ENCODE measurements at places on chromosomes 11 and 22.

GRCh38 chr11:19349340-19350025 is 108.7 kb upstream of the E2F8 start:
- DNase-seq = no peak

DNA sequence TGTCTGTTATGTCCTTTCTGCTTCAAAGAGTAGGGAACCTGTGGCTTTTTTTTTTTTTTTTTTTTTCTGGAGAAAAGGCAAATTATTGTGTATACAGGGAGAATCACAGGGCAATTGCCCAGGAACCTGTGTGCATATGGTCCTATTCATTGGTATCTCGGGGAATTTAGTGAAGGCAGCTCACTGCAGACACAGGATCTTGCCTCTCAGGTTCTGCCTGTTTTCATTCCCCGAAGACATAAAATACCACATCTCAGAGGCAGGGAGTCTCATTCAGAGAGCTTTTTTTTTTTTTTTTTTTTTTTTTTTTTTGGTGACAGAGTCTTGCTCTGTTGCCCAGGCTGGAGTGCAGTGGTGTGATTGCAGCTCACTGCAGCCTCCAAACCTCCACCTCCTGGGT is 88.3 kb downstream of the OSBP2 start:
- no peak for DNase-seq

GRCh38 chr11:60127311-60127811 is 38.9 kb downstream of the MS4A2 start:
- DNase-seq = no peak

DNA sequence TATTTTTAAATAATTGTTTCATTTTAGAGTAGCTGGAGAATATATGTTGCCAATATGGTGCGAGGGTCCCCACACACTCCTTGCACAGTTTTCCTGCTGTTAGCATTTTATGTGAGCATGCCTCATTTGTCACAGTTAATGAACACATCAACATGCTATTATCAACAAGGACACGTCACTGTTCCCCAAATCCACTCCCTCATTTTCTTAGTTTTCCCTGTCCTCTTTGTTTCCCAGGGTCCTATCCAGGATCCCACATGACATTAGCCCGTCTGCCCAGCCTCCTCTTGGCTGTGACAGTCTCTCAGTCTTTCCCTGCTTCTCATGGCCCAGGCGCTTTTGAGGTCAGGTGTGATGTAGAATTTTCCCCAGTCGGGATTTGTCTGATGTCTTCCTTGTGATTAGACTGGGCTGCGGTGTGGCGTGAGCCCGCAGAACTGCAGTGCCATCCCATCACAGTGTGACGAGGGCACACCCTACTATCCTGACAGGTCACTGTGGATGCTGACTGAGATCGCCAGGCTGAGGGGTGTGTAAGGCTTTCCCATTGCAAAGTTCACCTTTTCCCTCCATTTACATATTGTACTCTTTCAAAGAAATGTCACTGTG is 450.6 kb upstream of the B3GAT1 start:
- DNase-seq = no peak

DNA sequence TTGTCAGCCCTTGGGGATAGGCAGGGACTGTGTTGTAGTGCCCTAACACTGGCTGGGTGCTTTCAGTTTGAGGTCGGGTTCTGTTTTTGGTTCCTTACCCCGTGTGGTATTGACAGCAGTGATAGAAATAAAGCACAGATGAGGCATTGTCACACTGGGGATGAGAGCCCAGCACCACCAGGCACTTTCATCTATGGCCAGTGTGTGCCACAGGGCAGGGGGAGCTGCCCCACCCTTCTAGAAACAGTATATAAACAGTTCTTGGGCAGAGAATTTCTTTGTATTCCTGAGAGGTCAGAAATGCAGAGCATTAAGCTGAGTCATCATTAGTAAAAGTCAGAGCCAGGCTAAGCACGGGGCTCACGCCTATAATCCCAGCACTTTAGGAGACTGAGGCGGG is 23.1 kb upstream of the CDC42EP2 start:
- peak; percentile 56 for DNase-seq

- peak; percentile 38 for DNase-seq
Measured at GRCh38 chr11:26276798-26277424, 55.0 kb upstream of the ANO3 start.

GRCh38 chr11:115767047-115767802 is 263.0 kb upstream of the CADM1 start:
- no peak for DNase-seq

DNA sequence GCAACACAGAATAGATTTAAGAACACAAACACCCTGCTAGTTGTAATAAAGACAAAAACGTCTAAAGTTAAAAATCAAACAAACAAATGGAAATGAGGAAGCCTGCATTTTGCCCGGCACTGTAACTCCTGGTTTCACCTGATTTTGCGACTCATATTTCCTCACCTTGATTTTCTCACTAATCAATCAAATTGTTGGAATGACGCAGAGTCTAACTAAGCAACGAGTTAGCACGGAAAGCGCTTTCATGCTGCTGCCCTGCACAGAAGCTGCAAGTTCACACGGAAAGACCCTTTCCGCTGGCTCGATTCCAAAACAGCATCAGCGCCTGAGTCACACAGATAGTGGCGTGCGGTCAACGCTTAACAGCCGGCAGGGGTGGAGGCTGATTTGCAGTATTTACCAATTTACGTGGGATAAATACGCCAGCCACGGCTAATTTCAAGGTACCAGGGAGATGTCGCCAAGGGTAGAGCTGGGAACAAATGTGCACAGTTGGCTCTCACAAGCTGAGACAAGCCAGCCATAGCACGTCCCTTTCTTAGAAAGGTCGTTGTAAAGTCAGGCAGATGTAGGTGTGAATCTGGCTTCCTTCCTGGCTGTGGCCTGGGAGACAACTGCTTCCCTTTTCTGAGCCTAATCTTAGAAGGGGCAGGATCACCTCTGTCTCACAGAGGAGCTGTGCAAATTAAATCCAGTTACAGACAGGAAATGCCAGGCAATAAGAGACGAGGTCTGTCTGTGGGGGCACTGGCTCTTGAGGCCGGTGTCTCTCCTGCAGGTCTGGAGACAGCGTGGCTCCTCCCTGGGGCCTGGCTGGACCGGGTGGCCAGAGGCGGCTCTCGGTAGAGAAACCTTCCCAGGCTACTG is 76.9 kb upstream of the TTLL12 start:
- peak; percentile 64 for DNase-seq

- no peak for DNase-seq
Measured at GRCh38 chr11:128903248-128904061, 12.3 kb downstream of the KCNJ5 start.

GRCh38 chr11:111761036-111761435 is 5.2 kb downstream of the PPP2R1B start:
- no peak for DNase-seq

DNA sequence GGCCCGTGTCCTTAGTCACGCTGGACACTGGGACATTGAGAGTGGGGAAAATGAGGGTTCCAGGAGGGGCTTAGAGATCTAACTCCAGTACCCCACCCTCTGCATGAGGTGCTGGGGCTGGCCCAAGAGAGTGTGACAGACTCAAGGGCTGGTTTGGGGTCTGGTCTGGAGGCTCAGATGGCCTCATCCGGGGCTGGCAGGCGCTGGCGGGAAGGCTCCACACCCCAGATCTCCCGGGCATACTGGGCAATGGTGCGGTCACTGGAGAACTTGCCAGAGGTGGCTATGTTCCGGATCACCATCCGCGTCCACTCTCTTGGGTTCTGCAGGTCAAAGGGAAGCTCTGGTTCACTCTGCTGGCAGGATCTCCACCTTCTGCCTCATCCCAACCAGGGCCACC is 2.5 kb upstream of the RASGRP2 start:
- DNase-seq = no peak

GRCh38 chr11:117807482-117808327 is 10.7 kb upstream of the DSCAML1 start:
- DNase-seq = no peak

GRCh38 chr11:113436672-113437252 is 38.4 kb downstream of the DRD2 start:
- no peak for DNase-seq

- no peak for DNase-seq
Measured at GRCh38 chr22:19932367-19933206, 9.0 kb upstream of the COMT start.

GRCh38 chr11:128725630-128726319 is 31.9 kb downstream of the FLI1 start:
- DNase-seq = no peak

- DNase-seq = no peak
Measured at GRCh38 chr11:22392561-22392960, 54.4 kb downstream of the SLC17A6 start.

DNA sequence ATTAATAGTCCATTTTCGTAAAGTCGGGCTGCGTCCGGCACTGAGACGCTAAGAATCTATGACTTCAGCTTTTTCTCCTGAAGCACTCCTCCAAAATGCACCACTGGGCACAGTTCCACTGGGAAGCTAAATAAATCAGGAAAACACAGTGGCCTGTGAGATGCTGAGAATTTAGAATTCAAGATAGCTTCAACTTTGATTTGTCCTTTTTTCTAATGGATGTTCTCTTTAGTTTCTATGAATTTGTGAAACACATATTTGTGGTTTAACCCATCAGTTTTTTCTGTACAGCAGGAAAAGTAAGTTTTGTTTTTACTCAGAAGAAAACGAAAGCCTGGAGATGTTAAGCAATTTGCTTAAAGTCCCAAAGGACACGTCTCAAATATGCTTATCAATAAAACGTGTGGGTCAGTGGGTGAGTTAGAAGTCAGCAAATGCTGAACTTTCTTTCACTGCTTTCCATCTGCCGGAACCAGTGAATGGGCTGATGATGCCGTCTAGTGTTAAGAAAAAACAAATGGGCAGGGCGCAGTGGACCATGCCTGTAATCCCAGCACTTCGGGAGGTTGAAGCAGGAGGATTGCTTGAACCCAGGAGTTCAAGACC is 40.7 kb upstream of the CLMP start:
- DNase-seq = no peak

GRCh38 chr22:46070803-46071450 is 79.4 kb upstream of the PPARA start:
- DNase-seq = no peak

DNA sequence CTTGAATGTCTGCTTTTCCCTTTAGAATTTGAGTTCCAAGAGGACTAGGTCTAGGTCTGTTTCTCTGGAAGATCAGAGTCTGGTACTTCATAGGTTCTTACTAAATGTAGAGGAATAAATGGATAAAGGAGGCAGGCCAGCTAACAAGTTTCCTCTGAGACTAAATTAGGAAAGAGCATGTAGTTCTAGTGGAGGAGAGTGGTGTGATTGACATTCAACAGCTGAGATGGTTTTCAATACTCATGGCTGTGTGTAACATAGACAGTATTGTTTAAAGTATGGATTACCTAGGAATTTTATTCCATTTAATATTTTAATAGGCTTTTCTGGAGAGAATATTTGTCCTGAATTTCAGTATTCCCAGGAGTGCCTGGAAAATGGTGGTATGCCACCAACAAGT is 364.7 kb downstream of the METTL15 start:
- DNase-seq = no peak

DNA sequence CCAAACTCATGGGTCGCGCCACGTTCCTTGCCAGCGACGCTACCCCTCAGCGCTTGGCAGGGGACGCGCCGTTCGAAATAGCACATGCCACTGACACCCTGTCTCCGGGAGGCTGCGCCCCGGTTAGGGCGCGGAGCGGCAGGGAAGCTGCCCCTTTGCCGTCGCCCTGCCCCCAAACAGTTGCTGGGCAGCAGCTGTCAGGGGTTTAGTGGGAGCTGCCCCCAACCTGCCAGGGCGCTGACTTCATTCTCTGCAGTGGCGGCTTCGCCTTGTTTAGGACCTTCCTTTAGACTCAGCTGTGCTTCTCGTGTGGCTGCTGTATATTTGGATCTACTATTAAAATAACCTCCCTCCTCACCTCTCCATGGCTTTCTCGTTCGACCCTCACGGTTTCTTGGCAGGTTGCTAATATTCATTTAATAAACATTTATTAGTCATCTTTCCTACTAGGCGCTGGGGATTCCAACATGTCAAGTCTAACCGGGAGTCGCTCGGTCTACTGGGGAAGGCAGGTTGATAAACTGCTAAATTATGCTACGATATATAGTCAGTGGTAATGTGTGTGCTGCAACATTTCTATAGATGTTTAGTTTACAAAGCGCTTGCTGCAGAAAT is 782 bp downstream of the TMEM109 start:
- no peak for DNase-seq

DNA sequence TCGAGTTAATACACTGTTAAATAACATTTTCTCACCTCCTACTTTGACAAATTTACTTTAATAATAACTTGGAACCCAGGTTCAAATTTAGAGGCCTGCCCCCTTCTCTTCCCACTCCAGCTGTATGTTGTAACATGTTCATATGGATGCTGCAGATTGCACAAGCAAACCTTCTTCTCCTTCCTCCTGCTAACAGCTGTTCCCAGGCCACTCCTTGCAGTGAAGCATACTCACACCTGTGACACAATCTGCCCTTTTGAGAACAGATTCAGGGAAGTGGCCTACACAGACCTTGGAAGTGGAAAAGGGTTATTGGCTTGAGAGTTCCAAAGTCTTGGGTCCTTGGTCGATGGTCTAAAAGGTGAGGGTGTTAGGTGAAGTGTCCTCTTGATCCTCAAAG is 131.9 kb downstream of the TEAD1 start:
- no peak for DNase-seq

GRCh38 chr11:64251753-64252002 is 348 bp downstream of the PLCB3 start:
- DNase-seq = no peak

- DNase-seq = no peak
Measured at GRCh38 chr11:130721023-130721681, 195.1 kb downstream of the SNX19 start.

GRCh38 chr11:2853997-2854560 is 31.5 kb downstream of the CDKN1C start:
- no peak for DNase-seq

DNA sequence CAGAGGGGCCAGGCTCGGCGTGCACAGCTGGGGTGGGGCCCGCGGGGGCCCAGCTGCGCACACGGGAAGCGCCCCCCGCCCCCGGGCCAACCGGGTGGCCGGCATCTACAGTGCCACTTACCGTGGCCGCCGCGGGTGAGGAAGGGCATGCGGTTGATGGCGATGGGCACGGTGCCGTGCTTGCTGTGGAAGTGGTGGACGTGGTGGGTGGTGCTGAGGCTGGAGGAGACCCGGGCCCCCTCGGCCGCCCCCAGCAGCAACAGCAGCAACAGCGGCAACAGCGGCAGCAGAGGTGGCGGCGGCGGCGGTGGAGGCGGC is 51.4 kb downstream of the SLC22A12 start:
- no peak for DNase-seq

- no peak for DNase-seq
Measured at GRCh38 chr11:70389201-70389600, 9.1 kb upstream of the CTTN start.

DNA sequence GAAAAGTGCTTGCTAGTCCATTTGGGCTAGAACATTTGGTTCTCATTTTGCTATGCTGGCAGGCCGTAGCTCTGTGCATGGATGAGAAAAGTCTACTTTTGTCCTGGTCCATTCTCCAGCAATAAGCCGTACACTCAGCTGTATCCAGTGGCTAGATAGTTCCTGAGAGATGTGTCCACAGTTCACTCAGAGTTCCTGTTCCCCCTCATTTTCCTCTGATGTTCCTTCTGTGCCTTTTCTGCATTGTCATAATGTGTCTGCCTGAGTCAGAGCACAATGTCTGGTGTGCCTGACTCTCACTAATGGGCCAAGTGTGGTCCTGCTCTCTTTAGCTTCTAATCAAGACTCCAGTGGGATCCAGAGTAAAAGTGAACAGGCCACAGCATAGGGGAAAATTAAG is 215.7 kb upstream of the CTSC start:
- DNase-seq = no peak
